ENCODE measurements at places on chromosomes 4 and X.

DNA sequence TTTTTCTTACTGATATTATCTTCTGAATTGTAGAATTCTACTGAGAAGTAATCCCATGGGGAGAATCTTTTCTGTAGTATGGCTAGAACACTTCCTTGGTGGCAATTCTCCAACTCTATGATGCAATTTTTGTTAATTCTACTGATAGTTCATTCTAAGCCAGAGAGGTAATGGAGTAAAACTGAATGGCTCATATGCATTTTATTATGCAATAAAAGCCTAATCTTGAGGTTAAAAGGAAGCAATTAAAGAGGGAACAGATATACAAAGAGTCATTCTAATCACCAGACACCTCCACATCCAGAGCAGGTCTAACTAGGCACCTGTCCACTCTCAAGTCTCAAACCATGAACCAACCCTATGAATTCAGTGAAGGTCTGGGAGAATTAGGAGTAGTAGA lies 9.7 kb downstream of the RAP2C start:
- no peak for DNase-seq

DNA sequence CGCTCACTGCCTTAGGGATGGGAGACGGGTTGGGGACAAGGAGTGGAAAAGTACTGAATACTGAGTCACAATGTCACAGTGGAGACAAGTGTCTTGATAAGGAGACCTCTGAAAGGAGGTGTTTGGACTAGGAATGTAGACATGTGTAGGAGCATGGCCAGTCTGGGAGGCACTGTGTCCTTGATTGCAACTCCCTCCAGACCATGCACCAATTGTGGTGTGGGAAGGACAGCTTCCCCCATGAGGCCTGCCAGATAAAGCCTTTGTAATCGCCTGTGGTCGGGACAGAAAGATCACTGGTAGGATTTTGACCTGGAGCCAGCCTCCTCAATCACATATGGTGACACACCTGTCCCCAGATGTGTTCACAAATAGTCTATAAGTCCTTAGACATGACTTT lies 64.1 kb downstream of the USP38 start:
- DNase-seq: no peak

GRCh38 chr4:3700736-3701135 lies 65.4 kb upstream of the ADRA2C start:
- no peak for DNase-seq

DNA sequence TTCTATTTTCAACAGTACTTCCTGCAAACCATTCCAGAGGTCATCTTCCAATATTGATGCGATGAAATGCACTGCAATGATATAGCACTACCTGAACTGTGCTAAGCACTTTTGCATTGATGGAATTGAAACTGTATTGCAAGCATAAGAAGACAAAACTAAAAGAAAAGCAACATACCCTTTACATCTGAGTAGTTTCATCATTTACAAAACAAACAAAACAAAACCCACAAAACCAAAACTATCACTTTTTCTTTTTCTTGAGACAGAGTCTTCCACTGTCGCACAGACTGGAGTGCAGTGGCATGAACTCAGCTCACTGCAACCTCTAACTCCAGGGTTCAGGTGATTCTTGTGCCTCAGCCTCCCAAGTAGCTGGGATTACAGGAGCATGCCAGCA lies 120.1 kb upstream of the NAP1L5 start:
- DNase-seq: no peak

- no peak for DNase-seq
Observed at GRCh38 chr4:92825256-92825655, 521.5 kb downstream of the GRID2 start.

DNA sequence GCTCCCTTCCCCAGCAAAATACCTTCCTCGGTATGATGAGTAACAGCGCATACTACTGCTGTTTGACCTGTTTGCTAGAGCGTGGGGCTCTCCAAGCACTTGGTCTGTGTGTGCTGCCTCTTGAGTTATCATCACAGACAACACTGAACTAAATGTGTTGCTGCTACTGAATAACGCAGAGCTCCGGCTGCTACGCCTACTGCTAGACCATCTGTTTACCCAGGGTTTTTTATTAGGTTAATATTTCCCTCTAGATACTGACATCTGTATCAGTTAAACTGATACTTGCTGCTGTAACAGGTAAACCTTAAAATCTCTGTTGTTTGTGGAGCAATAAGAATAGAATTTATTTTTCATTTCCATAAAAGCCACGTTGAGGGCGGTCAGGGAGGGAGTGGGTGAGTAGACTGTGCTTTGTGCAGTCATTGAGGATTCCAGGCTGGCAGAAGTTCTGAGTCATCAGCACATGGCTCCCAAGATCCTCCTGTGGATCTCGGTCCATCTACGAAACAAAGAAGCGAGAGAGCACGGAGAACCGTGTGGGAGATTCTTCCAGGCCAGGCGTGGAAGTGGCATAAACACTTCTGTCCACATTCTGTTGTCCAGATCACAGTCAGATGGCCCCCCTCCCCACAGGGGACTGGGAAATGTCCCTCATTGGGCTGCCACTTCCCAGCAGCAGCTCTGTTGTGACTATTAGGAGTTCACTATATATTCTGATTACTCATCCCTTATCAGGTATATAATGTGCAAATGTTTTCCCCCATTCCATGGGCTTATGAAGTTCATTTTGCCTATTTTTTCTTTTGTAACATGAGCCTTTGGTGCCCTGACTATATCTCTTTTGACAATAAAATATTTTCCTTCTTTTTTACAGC lies 14.1 kb downstream of the GRK4 start:
- no peak for DNase-seq

GRCh38 chr4:26583865-26584652 lies at the start of gene TBC1D19:
Gene TBC1D19, plus strand, starts transcription at chr4:26584084. Its CDS starts 110 bp downstream, at chr4:26584194.
- DNase-seq: peak; percentile 81

GRCh38 chr4:116529129-116529528 lies 556.2 kb downstream of the TRAM1L1 start:
- DNase-seq: no peak

DNA sequence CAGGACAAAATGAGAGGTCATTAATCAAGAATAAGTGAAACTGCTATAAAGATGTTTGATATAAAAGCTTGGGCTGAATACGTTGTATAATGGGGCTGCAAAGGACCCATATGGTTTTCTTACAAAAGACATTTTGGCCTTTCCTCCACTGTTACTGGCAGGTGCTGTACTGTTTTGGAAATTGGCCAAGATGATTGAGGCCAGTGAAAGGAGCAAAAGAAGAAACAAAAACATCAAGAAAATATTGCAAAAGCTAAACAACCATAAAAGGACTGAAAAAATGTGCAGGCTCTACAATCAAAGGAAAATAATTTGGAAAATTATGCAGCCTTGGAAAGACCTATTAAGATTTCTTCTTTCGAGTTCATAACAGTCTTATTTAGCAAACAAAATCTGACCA lies 222.2 kb upstream of the PPP1R2C start:
- DNase-seq: no peak

- DNase-seq: no peak
Observed at GRCh38 chr4:42446823-42447222, 49.5 kb downstream of the SHISA3 start.

DNA sequence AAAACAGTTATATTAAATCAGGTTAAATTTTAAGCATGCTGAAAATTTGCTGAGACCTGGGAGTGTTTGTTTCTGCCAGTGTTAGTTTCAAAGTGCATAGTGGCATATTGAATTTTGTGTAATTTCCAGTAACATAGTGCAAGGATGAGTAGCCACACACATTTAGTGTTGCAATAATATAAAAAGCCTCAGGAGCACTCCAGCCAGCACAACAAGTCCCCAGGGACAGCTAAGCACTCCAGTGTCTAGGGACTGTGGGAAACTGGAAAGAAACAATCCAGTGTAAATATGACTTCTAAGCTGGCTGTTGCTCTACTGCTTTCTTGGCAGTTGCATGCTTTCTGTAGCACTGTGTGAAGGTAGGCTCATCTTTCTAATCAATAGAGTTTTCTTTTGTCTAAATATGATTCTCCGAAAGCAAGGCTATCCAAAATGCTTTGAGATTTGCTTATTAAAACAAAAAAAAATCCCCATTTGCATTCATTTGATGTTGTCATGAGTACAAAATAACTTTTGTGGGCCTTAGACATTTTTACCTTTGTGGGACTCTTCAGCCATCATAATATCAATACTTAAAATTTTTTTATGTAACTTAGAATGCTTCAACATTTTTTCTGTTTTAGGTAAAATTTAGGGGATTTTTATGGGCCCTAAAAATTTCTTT lies 24.2 kb upstream of the CXCL2 start:
- DNase-seq: no peak

DNA sequence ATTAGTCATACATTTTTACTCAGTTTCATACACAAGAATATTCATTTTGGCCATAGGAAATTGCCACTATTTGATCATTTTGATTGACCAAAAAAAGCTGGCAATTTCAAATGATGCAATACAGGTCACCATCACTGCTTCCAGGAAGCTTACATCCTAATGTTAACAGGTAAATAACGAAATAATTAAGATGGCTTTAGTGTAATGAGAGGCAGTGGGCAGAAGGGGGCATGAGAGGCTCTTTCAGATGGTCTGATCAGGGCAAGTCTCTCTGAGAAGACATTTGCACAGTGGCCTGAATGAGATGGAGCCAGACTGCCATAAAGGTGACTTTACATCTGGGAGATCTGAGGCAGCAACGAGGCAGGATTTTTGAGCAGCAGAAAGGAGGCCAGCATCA lies 170.7 kb downstream of the SLIT2 start:
- DNase-seq: peak; percentile 14

DNA sequence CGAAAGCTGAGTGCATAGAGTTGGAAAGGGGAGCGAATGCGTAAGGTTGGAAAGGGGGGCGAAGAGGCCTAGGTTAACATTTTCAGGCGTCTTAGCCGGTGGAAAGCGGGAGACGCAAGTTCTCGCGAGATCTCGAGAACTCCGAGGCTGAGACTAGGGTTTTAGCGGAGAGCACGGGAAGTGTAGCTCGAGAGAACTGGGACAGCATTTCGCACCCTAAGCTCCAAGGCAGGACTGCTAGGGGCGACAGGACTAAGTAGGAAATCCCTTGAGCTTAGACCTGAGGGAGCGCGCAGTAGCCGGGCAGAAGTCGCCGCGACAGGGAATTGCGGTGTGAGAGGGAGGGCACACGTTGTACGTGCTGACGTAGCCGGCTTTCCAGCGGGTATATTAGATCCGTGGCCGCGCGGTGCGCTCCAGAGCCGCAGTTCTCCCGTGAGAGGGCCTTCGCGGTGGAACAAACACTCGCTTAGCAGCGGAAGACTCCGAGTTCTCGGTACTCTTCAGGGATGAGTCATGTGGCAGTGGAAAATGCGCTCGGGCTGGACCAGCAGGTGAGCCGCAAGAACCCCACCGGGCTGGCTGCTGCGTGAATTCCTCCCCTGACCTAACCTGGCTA lies at the start of gene DDX3X:
Gene DDX3X, plus strand, starts transcription at position 419 of the 619 bp plus-strand sequence. Its CDS starts 91 bp downstream, at position 510.
- DNase-seq: peak; percentile 78

- DNase-seq: no peak
Observed at GRCh38 chr4:56627985-56628384, 53.1 kb downstream of the HOPX start.

- no peak for DNase-seq
Observed at GRCh38 chrX:113726009-113726408, 857.9 kb upstream of the HTR2C start.

DNA sequence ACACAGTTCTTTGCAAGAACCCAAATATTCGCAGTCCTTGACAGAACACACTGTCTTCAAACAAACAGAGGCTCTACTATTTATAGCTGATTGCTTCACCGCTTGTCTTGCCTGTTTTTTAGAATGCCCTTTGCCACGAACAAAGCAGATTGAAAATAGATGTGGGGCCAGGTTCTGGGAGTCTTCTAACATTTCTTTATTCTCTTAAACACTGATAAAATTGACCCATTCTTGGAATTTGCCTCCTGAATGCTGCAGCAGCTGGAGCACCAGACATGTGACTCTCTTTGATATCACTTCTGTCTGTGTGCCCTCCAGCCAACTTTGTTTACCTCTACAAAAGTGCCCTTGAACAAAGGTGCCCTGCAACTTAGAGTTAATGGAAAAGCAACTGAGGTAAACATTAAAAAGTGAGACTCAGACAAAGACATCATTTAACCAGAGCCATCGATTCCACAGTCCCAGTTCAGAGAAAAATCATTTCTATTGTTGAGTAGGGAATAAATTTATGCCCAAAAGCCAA lies 64.2 kb upstream of the SPP1 start:
- DNase-seq: no peak

- DNase-seq: no peak
Observed at GRCh38 chrX:19827088-19827487, 60.3 kb downstream of the SH3KBP1 start.

- DNase-seq: no peak
Observed at GRCh38 chr4:112214390-112215264, 17.0 kb upstream of the AP1AR start.

GRCh38 chrX:130770615-130771014 lies 132.4 kb downstream of the ENOX2 start:
- DNase-seq: no peak

DNA sequence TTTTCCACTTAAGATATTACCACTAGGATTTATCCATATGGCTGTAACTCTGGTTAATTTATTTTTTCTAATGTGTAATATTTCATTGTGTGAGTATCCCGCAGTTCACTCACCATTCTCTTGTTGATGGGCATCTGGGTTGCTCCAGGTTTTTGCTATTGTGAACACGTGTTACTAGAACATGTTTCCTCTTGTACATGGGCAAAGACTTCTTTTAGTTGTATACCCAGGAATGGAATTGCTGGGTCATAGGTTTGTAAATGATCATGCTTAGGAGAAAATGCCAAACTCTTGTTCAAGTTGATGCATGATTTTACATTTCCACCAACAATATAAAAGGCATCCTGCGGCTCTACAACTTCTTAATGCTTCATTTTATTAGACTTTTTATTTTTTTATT lies 26.8 kb downstream of the SYNPO2 start:
- DNase-seq: no peak

DNA sequence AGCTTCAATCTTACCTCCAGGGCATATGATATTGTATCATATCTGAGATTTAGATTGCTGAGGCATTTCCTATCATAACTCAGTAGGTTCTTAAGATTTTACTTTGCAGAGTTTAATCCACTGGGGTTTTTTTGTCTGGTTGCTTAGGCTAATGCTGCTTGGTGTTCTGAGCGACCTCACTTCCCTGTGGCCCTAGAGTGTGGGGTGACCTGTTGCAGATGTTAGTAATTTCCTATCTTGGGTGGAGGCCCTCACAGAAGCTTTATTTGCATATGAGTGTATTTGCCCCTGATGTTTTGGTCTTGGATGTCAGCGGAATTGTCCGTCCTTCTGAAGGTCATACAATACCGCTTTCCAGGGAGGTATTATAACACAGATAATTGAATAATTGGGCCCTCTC lies 137.1 kb downstream of the NDST3 start:
- no peak for DNase-seq

- no peak for DNase-seq
Observed at GRCh38 chrX:13194291-13195103, 125.4 kb downstream of the ATXN3L start.

DNA sequence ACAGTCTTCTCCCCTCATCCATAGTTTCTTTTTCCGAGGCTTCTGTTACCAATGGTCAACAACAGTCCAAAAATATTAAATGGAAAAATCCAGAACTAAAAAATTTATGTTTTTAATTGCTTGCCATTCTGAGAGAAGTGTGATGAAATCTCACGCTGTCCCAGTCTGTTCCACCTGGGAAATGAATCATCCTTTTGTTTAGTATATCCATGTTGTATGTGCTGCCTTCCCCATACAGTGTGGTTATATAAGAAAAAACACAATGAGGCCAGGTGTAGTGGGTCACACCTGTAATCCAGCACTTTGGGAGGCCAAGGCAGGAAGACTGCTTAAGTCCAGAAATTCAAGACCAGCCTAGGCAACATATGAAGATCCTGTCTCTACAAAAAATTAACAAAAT lies 161.6 kb downstream of the CHIC2 start:
- DNase-seq: no peak

Data from stimulated activated CD4-positive, alpha-beta T cell treated with anti-CD3 and anti-CD28 coated beads, Interleukin-12 subunit alpha, Interleukin-12 subunit beta, amount 100 ng/mL, for 48 hours (primary cell).